ENCODE measurements at places on chromosomes 5 and 9.

- no peak for DNase-seq
- peaks cover 2% of the 10 kb centered on the region for H3K27me3 ChIP-seq
- H3K27ac ChIP-seq = no peak overlapping the region
- no peak overlapping the region for H3K4me3 ChIP-seq
Measured at GRCh38 chr5:10914741-10915480, 153.9 kb upstream of the DAP start.

DNA sequence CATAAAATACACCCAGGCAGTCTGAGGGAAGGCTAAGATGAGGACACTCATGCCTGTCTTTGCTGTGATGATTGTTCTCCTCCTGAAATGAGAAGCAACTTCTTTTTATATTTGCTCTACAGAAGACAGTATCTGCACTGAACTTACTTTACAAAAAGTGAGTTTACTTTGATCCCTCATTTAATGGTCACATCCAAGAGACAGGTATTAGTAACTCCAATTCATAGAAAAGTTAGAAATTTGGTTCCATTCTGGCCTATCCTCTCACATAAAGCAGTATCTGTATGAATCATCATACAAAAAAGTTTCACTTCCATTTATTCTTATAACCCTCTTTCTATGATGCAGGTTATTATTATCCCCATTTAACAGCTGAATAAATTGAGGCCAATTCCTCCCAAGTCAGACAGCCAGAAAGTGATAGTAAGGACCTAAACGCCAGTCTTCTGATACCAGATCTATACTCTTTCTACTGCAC is 15.2 kb downstream of the TSTD2 start:
- no peak overlapping the region for H3K4me3 ChIP-seq
- H3K27me3 ChIP-seq = no peaks in the 10 kb centered on the region
- DNase-seq = no peak
- no peaks in the 10 kb centered on the region for H3K36me3 ChIP-seq
- no peak overlapping the region for H3K27ac ChIP-seq
- H3K4me1 ChIP-seq = no peaks in the 10 kb centered on the region

DNA sequence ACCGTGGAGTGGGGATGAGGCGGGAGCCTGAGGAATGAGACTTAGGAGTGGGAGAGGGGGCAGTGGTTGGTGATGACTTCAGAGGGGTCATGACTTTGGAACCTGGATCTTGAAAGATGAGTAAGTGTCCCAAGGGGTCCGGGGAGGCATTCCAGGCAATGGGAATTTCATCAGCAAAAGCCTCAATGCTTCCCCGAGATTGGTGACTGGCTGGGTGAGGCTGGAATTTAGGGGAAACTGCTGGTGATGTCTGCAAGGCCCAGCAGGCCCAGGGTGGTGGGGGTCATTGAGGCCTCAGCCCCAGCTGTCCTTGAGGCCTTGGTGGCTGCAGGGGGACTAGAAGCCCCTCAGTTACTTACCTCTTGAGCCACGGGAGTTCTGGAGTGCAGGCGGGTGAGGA is 7.5 kb downstream of the NDST1 start:
- H3K27me3 ChIP-seq = peaks cover 9% of the 10 kb centered on the region
- no peak for DNase-seq
- H3K4me1 ChIP-seq = no peaks in the 10 kb centered on the region

- H3K27ac ChIP-seq = no peak overlapping the region
- no peaks in the 10 kb centered on the region for H3K4me1 ChIP-seq
- H3K36me3 ChIP-seq = no peaks in the 10 kb centered on the region
- H3K4me3 ChIP-seq = no peak overlapping the region
- no peak for DNase-seq
Measured at GRCh38 chr5:137486707-137487106, 12.4 kb downstream of the SPOCK1 start.

- H3K4me1 ChIP-seq = no peaks in the 10 kb centered on the region
- H3K4me3 ChIP-seq = no peak overlapping the region
- DNase-seq = no peak
- no peak overlapping the region for H3K27ac ChIP-seq
- H3K27me3 ChIP-seq = no peaks in the 10 kb centered on the region
Measured at GRCh38 chr5:78003919-78004318, 227.8 kb upstream of the TBCA start.

- no peaks in the 10 kb centered on the region for H3K36me3 ChIP-seq
- H3K27me3 ChIP-seq = no peaks in the 10 kb centered on the region
- H3K27ac ChIP-seq = no peak overlapping the region
- no peak for DNase-seq
- no peaks in the 10 kb centered on the region for H3K4me1 ChIP-seq
Measured at GRCh38 chr9:81237565-81238231, 451.6 kb downstream of the TLE1 start.

DNA sequence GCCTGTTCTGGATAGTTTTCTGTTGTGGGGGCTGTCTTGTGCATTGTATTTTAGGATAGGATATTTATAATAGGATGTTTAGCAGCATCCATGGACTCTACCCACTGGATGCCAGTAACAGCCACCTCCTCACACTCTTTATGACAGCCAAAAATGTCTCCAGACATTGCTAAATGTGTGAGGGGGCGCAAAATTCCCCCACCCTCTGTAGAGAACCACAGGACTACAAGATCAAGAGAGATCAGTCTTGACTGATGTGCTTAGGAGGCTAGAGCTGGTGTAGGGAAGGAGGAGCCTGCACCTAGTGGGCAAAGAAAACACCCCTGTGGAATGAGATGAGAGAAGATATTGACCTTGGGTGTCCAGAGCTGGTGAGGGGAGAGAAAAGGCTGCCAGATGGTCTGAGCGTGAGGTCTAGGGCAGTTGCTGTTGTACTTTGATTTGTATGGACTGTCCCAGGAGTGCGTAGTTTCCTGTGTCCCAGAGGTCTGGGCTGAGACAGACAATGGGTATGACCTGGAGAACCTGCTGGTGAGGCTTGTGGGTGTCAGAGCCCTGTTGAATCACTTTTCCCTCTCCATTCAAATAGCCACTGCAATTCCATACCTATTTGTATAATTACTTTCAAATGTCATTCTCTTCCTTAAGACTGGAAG is 16.3 kb downstream of the DAPK1 start:
- H3K4me1 ChIP-seq = no peaks in the 10 kb centered on the region
- H3K4me3 ChIP-seq = no peak overlapping the region
- H3K36me3 ChIP-seq = no peaks in the 10 kb centered on the region
- DNase-seq = no peak

GRCh38 chr5:76457674-76458485 is 54.8 kb downstream of the IQGAP2 start:
- no peak for DNase-seq
- no peaks in the 10 kb centered on the region for H3K27me3 ChIP-seq
- no peak overlapping the region for H3K4me3 ChIP-seq
- H3K27ac ChIP-seq = no peak overlapping the region
- no peaks in the 10 kb centered on the region for H3K4me1 ChIP-seq

DNA sequence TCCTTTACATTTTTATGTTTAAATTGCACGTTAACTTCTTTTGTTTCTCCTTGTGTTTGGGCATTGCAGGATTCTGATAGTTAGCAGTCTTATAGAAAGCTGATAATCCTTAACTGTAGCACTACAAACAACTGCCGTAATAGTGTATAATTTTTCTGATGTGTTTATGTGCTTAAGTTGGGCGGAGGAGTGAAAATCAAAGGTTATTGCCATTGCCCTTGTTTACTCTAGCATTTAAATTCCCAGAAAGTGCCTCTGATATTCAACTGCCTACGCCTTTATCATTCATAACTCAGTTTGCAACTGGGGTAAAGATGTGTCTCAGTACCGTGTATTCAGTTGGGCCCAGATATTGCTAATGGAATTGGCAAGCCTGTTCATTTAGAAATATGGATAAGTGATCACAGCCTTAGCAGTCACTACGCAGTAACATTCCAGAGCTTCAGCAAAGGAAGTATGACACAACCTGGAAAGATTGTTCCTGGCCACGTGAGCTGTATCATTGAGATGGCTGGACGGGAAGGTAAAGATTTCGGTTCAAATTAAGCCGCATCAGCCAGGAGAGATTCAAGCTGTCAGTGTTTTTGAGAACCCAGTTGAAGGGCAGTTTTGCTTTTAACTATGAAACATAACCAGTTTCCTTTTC is 28.1 kb upstream of the LRRTM2 start:
- H3K4me3 ChIP-seq = no peak overlapping the region
- DNase-seq = no peak
- H3K4me1 ChIP-seq = no peaks in the 10 kb centered on the region

DNA sequence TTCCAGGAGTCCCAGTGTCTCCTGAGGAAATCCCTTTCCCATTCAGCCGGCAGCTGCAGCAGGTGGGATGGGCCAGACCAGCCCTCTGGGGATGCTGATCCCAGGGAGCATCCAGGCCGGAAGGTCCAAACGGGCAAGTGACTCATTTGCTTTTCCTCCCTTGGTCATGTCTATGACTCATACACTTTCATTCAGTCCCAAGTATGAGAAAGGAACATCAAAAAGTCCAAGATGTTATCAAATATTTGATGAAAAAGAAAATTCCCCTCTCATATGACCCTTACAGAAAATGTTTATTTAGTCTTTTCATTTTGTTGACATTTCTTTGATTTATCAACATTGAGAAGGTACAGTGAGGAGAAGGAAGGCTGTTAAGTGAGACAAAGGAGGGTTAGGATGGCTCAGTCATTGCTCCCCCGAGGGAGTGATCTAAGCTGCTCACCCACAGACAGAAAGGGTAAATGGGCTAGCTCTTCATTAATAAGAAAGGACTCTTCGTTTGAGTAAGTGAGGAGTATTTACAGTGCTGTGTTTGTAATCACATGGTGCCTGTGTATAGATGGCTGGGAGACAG is 117.6 kb upstream of the ANKRD55 start:
- DNase-seq = no peak
- no peaks in the 10 kb centered on the region for H3K36me3 ChIP-seq
- H3K4me1 ChIP-seq = no peaks in the 10 kb centered on the region
- no peak overlapping the region for H3K27ac ChIP-seq
- no peak overlapping the region for H3K4me3 ChIP-seq
- no peaks in the 10 kb centered on the region for H3K27me3 ChIP-seq

GRCh38 chr5:60410427-60410826 is 289.5 kb downstream of the DEPDC1B start:
- DNase-seq = no peak
- no peaks in the 10 kb centered on the region for H3K36me3 ChIP-seq
- no peak overlapping the region for H3K27ac ChIP-seq
- no peaks in the 10 kb centered on the region for H3K4me1 ChIP-seq
- no peaks in the 10 kb centered on the region for H3K27me3 ChIP-seq

DNA sequence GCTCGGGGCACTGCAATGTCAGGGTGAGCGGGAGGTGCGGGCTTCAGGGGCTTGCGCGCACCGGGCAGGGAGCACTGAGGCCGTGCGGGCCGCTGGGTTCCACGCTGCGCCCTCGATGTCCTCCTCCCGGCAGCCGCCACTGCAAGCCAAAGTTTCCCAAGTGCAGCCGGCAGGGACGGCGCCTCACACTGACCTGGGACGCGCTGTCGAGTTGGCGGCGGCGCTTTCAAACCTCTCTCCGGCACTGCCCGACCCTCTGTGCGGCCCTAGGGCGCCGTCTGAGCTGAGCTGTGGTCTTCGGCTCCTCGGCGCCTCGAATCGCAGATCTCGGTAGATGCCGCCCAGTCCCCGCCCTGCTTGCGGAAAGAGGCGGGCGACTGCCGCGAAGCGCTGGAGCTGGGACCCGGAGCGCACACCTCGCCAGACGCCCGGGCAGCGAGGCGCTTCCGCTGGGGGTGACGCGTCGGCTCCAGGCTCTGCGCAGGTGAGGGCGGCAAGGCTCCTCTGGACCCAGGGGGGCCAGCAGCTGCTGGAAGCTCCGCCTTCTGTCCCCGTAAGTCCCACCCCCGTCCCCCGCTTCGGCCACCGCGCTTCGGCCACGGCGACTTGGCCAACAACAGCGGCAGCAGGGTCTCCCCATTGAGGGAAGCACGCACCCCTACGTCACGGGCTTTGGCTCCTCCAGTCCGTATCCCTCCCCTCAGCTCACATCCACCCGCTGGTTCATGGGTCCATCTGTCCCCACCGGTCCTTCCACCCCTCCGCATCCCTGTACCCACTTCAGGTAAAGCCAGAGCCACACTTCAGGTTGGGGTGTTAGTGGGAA is at the start of gene ANKRD34B:
Gene ANKRD34B, minus strand, starts transcription at position 320 of the 826 bp plus-strand sequence. CDS start 10,261 bp downstream, outside the sequence.
- H3K36me3 ChIP-seq = no peaks in the 10 kb centered on the region
- H3K27me3 ChIP-seq = peaks cover 50% of the 10 kb centered on the region
- no peak within 1 kb of the TSS for H3K27ac ChIP-seq
- H3K4me1 ChIP-seq = peaks cover 5% of the 10 kb centered on the region
- DNase-seq = no peak

DNA sequence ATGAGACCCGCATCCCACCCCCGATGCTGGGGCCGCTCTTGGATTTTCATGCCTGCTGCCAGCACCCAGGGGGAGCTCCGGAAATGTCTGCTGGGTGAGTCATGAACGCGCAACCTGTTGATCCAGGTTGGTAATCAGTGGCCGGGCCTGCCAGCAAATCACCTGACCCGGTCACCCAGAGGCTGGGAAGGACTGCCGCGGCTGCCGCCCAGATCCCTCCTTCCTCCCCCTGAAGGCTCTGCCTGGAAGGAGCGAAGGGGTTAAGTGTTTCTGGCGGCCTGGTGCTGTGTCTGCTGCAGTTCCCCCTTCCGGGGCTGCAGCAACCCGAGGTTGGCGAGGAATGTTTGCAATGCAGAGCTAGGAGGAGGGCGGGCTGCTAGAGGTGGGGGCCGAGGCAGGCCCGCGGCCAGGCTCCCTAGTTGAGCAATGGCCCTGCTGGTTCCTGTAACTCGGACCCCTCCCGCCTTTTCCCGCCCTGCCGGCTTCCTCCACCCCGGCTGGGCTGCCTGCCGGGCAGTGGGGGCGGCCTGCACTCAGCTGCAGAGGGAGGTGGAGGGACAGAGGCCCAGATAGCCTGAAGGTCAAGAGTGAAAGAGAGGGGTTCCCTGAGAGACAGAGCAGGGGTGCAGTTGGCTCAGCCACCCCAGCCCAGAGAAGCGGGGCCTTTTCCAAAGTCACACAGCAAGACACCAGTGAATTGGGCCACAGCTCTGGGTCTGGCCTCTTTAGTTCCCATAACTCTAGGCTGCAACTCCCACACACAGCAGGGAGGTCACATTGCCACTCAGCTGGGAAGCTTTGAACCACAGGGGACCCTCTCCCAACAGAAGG is 156.3 kb upstream of the IER5L start:
- no peak overlapping the region for H3K27ac ChIP-seq
- H3K27me3 ChIP-seq = no peaks in the 10 kb centered on the region
- H3K4me3 ChIP-seq = peak overlapping the region; percentile 40
- DNase-seq = no peak

GRCh38 chr5:161001604-161002003 is 149.6 kb upstream of the ATP10B start:
- H3K4me1 ChIP-seq = no peaks in the 10 kb centered on the region
- no peaks in the 10 kb centered on the region for H3K27me3 ChIP-seq
- H3K36me3 ChIP-seq = no peaks in the 10 kb centered on the region

- H3K27ac ChIP-seq = no peak overlapping the region
- H3K4me3 ChIP-seq = no peak overlapping the region
- peak; percentile 3 for DNase-seq
- no peaks in the 10 kb centered on the region for H3K36me3 ChIP-seq
- H3K4me1 ChIP-seq = no peaks in the 10 kb centered on the region
- H3K27me3 ChIP-seq = peaks cover 15% of the 10 kb centered on the region
Measured at GRCh38 chr9:38687389-38687842, 32.5 kb downstream of the FAM240B start.

GRCh38 chr5:3996707-3997336 is 401.2 kb downstream of the IRX1 start:
- H3K27ac ChIP-seq = no peak overlapping the region
- H3K4me1 ChIP-seq = no peaks in the 10 kb centered on the region
- no peak for DNase-seq
- no peaks in the 10 kb centered on the region for H3K36me3 ChIP-seq
- peaks cover 5% of the 10 kb centered on the region for H3K27me3 ChIP-seq

GRCh38 chr5:180499684-180500083 is 5.5 kb downstream of the CNOT6 start:
- H3K27ac ChIP-seq = no peak overlapping the region
- no peaks in the 10 kb centered on the region for H3K27me3 ChIP-seq
- H3K4me1 ChIP-seq = peaks cover 21% of the 10 kb centered on the region
- H3K4me3 ChIP-seq = no peak overlapping the region
- no peak for DNase-seq
- H3K36me3 ChIP-seq = peaks cover 6% of the 10 kb centered on the region

All from T-cell (primary cell).